A549 treated with Mapracorat at 1 μM for 4 hours (cell line): ENCODE measurements at places on chromosomes 7 and 10. TPM values are rescaled to one million over a fixed set of nuclear protein-coding genes. Genes with fewer than 3 reads are reported as not detected.

ECHS1 gene
- total RNA-seq: 126 to 155 TPM (median 146 TPM) in 5 replicates

TBXAS1 gene
- total RNA-seq: 12.5 to 15.0 TPM (median 14.7 TPM) in 5 replicates

VPS37D gene
- 3.3 to 6.4 TPM (median 5.5 TPM) in 5 replicates for total RNA-seq

CADPS2 gene
- 0.03 to 0.11 TPM (median 0.05 TPM) in 4 of 5 replicates, not detected in the other for total RNA-seq

C10orf53 gene
- not detected in 5 replicates for total RNA-seq

TMEM236 gene
- total RNA-seq: 0.02 to 0.08 TPM (median 0.03 TPM) in 5 replicates

SPDYE1 gene
- total RNA-seq: not detected in 5 replicates

SFXN3 gene
- 43.3 to 49.9 TPM (median 45.2 TPM) in 5 replicates for total RNA-seq

SPDYE11 gene
- not detected in 5 replicates for total RNA-seq

PIP gene
- total RNA-seq: 0.36 to 0.48 TPM (median 0.36 TPM) in 3 of 5 replicates, not detected in the others

RARRES2 gene
- not detected in 5 replicates for total RNA-seq

EEPD1 gene
- 56.9 to 62.1 TPM (median 59.8 TPM) in 5 replicates for total RNA-seq

ARHGEF5 gene
- total RNA-seq: 2.5 to 3.0 TPM (median 2.5 TPM) in 5 replicates

GTPBP4 gene
- 95.9 to 143 TPM (median 101 TPM) in 5 replicates for total RNA-seq

CLEC2L gene
- not detected in 5 replicates for total RNA-seq

ZC3HAV1L gene
- 3.9 to 8.3 TPM (median 6.4 TPM) in 5 replicates for total RNA-seq

SLC16A9 gene
- 0.12 to 0.17 TPM (median 0.13 TPM) in 5 replicates for total RNA-seq

HOXA2 gene
- total RNA-seq: 0.66 to 0.89 TPM (median 0.83 TPM) in 5 replicates

CEP55 gene
- total RNA-seq: 57.5 to 72.2 TPM (median 65.1 TPM) in 5 replicates

NRCAM gene
- total RNA-seq: 77.0 to 105 TPM (median 98.6 TPM) in 5 replicates

TAF3 gene
- total RNA-seq: 6.7 to 7.4 TPM (median 7.1 TPM) in 5 replicates

KBTBD2 gene
- total RNA-seq: 22.3 to 26.2 TPM (median 25.2 TPM) in 5 replicates

SORCS1 gene
- total RNA-seq: not detected in 5 replicates

CPA2 gene
- 0.09 TPM in 1 of 5 replicates, not detected in the others for total RNA-seq

C1QL3 gene
- not detected in 5 replicates for total RNA-seq

ATRNL1 gene
- total RNA-seq: 0.14 to 0.58 TPM (median 0.29 TPM) in 5 replicates

ARHGEF35 gene
- total RNA-seq: 0.18 to 0.50 TPM (median 0.40 TPM) in 5 replicates

PDCD11 gene
- total RNA-seq: 30.4 to 42.4 TPM (median 39.2 TPM) in 5 replicates

CACNA2D1 gene
- total RNA-seq: 4.9 to 8.1 TPM (median 7.7 TPM) in 5 replicates

DKK1 gene
- total RNA-seq: 455 to 578 TPM (median 478 TPM) in 5 replicates

SLC39A12 gene
- total RNA-seq: not detected in 5 replicates

SLC26A5 gene
- total RNA-seq: not detected in 5 replicates

MMD2 gene
- total RNA-seq: not detected in 5 replicates

NPTX2 gene
- total RNA-seq: 0.09 to 0.18 TPM (median 0.14 TPM) in 5 replicates

AVL9 gene
- 20.1 to 33.5 TPM (median 30.5 TPM) in 5 replicates for total RNA-seq

PDZD8 gene
- total RNA-seq: 18.0 to 28.2 TPM (median 24.1 TPM) in 5 replicates

CALY gene
- 0.33 to 1.6 TPM (median 0.74 TPM) in 5 replicates for total RNA-seq

LRRN3 gene
- 0.04 to 0.05 TPM in 2 of 5 replicates, not detected in the others for total RNA-seq

TMEM270 gene
- 0.16 to 0.40 TPM (median 0.22 TPM) in 3 of 5 replicates, not detected in the others for total RNA-seq

TWIST1 gene
- total RNA-seq: 1.5 to 4.4 TPM (median 3.9 TPM) in 5 replicates

DNAJC12 gene
- total RNA-seq: 51.9 to 68.0 TPM (median 54.4 TPM) in 5 replicates

HTR5A gene
- total RNA-seq: not detected in 5 replicates

GPR15LG gene
- total RNA-seq: not detected in 5 replicates

AMPH gene
- 0.05 to 0.13 TPM (median 0.11 TPM) in 4 of 5 replicates, not detected in the other for total RNA-seq

ANKRD30A gene
- total RNA-seq: 0.39 to 1.2 TPM (median 1.1 TPM) in 5 replicates

NAPEPLD gene
- total RNA-seq: 2.5 to 3.8 TPM (median 3.5 TPM) in 5 replicates

OPN1SW gene
- total RNA-seq: not detected in 5 replicates

PANK1 gene
- 5.5 to 7.4 TPM (median 6.6 TPM) in 5 replicates for total RNA-seq
